ENCODE measurements at places on chromosomes 1 and 21.

DNA sequence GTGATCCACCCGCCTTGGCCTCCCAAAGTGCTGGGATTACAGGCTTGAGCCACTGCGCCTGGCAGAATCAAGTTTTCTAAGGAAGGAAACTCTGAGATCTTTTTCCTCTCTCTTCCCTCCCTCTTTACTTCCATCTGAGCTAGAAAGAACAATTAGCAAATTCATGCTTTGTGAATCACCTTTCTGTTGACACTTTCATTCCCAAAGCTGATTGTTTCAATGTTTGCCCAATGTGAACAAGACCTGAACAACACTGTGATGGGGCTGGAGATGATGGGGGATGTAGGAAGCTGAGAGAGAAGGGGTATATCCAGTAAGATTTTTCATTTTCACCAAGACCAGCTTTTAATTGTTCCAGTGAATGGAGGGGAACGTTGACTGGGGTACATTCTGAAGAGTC, 5.7 kb upstream of the TENT5B start:
- DNase-seq: no peak

GRCh38 chr1:119687434-119688079, 24.2 kb upstream of the PHGDH start:
- no peak for DNase-seq

- DNase-seq: no peak
These were observed 2.2 kb downstream of the PALMD start for GRCh38 chr1:99648107-99648506.

- DNase-seq: no peak
These were observed 53.2 kb downstream of the FAM78B start for GRCh38 chr1:166113630-166114029.

GRCh38 chr1:150808121-150808520, at the start of gene CTSK:
CTSK (minus strand) TSS chr1:150808260; CDS start chr1:150806805, 1,455 bp downstream.
- DNase-seq: no peak

- no peak for DNase-seq
These were observed 29.4 kb upstream of the CD101 start for GRCh38 chr1:116971965-116972673.

DNA sequence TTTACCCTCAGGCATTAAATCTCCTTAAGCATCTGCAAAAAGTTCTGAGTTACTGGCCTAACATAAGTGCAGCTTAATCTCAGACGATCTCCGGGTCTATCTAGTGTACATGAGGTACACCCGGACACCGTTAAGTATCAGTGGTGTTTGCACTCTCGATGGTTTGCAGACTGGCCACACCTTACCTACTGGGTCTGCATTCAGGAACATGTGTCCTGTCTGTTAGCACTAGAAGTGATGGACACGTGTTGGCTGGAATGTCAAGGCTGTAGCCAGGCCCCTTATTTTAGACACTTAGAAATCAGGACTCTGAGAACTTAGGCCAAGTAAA, 783 bp upstream of the AGL start:
- no peak for DNase-seq

DNA sequence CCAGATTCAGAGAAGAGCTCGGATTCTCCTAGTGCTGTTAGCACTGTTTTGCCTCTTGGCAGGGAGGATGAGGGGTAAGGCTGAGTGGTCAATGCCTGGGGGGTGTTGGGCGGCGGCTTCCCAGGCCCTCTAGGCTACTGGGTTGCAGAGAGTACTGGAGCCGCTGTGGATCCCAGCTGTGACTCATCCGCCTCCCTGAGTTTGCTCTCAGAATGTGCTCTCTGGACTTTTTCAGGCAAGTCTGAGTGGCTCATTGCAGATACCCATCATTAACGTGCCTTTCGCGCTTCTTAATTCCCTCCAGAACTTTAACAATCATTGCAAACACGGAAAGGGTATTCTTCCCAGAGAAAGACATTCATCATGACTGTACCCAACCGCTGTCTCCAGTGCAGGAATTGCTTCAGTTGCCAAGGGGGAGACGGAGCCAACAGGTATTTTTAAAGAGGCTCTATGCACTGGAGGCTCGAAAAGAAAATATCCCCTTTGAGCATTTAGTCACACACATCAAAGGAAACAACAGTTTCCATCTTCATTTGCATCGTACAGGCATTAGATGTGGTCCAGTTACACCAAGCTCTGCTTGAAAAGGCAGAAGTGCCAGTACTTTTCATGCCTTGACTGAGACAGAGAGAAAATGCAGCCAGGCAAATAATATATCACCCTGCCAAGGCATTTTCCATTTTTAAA, 14.4 kb upstream of the CAMTA1 start:
- DNase-seq: no peak

- DNase-seq: no peak
These were observed 52.6 kb downstream of the PCNX2 start for GRCh38 chr1:233242827-233243483.

GRCh38 chr1:5971471-5972197, 20.6 kb downstream of the NPHP4 start:
- no peak for DNase-seq

GRCh38 chr1:172351346-172351745, 69.1 kb upstream of the C1orf105 start:
- DNase-seq: no peak

GRCh38 chr1:100213141-100213540, 35.1 kb upstream of the LRRC39 start:
- no peak for DNase-seq

GRCh38 chr1:14362331-14362730, 236.2 kb upstream of the KAZN start:
- DNase-seq: no peak

- DNase-seq: no peak
These were observed at the start of gene FNDC5 for GRCh38 chr1:32870615-32871363. FNDC5 (minus strand) TSS chr1:32870912.

DNA sequence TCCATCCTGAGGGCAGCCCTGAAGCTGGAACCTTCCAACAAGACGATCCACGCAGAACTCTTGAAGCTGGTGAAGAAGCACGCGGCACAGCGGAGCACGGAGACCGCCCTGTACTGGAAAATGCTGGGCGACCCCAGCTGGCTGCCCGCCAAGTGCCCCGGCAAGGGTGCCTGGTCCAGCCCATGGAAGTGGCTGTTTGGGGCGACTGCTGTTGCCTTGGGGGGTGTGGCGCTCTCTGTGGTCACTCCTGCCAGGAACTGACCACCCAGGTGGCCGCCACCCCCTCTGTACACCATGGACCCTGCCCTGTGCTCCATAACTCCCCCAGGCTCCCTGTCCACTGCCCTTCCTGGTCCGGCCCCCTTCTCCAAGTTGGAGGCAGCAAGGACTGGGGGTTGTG, 90.8 kb downstream of the PPP1R12B start:
- DNase-seq: no peak

GRCh38 chr1:233375653-233376052, 48.1 kb downstream of the MAP3K21 start:
- DNase-seq: no peak

GRCh38 chr1:22412932-22413727, 38.5 kb upstream of the ZBTB40 start:
- no peak for DNase-seq

DNA sequence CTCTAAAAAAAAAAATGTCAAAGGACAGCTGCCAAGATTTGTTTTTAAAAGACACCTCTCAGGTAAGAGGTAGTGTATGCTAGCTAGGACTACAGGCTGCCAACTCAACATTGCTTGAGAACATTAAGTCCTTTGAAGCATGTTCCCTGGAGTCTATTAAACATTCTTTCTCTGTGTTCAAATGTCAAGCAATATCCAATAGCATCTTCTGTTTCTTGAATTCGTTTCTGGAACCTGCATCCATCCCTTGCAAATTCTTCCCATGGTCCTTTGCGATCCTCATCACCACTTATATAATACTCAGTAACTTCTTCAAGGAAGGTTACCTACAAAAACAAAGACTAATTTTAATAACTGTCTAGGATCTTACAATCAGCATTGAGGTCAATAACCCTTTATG, 5.6 kb downstream of the PPP1R15B start:
- no peak for DNase-seq

- no peak for DNase-seq
These were observed 68.3 kb downstream of the SSBP3 start for GRCh38 chr1:54337928-54338327.

- DNase-seq: no peak
These were observed 697 bp upstream of the ZNF670 start for GRCh38 chr1:247079141-247079874.
